ENCODE measurements at places on chromosomes 7 and 10.

DNA sequence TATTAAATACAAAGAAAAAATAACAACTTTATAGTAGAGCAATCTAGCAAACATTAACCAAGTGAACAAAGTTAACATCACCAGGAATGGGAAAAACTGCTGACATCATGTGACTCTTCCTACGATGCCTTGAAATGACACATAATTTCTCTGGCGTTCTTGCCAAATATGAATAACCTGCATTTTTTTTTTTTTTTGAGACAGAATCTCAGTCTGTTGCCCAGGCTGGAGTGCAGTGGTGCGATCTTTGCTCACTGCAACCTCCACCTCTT is 126.5 kb upstream of the VKORC1L1 start:
- no peak for DNase-seq

DNA sequence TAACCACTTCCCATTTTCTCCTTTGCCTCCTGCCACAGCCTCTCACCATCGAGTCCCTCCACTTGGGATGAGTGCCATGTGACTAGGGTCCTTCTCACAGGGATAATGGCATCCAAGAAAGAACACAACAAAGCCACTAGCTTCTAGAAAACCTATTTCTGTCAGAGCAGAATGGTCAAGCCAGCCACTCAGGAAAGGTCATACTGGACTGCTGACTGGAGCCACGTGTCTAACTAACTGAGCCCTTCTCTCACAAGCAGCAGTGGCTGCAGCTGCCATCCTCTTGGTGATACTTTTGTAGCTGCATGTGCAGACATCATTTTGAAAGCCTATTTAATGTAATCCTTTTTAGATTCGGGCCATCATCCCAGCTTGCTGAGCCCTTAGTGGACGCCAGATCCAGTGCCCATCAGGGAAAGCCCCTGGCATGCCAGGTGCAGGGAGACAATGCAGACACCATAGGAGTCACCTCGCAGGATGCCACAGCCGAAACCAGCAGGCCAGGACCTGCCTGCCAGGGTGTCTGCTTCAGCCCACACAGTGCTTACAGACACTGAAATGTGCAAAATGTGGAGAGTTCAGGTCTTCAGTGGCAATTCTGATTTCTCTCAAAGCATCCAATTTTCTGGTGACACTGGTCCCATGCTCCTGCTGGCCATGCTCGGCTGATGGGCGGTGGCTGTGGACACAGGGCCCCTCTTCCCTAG is 98.3 kb upstream of the DDC start:
- DNase-seq: no peak

DNA sequence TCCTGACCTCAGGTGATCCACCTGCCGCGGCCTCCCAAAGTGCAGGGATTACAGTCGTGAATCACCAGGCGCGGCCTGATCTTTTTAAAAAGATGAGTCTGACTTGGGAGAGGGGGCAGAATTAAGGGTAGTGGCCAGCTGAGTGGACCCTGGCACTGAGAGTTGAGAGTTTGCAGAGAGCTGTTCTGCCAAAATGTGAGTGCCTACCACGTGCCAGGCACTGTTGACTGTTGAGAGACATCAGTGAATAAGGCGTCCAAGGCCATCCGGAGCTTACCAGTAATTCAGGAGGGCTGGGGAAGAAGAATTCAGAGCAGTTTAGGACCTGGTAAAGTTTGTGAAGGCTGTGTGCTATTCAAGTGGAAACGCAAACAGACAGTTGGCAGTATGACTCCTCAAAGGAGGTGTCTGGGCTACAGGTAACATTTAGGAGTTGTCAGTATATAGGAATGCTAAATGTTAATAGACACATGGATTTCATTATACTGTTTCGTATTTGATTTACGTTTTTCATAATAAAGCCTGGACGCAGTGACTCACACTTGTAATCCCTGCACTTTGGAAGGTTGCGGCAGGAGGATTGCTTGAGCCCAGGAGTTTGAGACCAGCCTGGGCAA is 1.5 kb downstream of the NIPSNAP2 start:
- no peak for DNase-seq

GRCh38 chr10:92146781-92147180 is 144.1 kb downstream of the CPEB3 start:
- no peak for DNase-seq

- no peak for DNase-seq
Measured at GRCh38 chr7:138958391-138958956, 22.7 kb downstream of the KIAA1549 start.

GRCh38 chr7:87599336-87599735 is 1.3 kb downstream of the ABCB1 start:
- no peak for DNase-seq

GRCh38 chr7:2955269-2955668 is 88.4 kb downstream of the CARD11 start:
- DNase-seq: no peak

DNA sequence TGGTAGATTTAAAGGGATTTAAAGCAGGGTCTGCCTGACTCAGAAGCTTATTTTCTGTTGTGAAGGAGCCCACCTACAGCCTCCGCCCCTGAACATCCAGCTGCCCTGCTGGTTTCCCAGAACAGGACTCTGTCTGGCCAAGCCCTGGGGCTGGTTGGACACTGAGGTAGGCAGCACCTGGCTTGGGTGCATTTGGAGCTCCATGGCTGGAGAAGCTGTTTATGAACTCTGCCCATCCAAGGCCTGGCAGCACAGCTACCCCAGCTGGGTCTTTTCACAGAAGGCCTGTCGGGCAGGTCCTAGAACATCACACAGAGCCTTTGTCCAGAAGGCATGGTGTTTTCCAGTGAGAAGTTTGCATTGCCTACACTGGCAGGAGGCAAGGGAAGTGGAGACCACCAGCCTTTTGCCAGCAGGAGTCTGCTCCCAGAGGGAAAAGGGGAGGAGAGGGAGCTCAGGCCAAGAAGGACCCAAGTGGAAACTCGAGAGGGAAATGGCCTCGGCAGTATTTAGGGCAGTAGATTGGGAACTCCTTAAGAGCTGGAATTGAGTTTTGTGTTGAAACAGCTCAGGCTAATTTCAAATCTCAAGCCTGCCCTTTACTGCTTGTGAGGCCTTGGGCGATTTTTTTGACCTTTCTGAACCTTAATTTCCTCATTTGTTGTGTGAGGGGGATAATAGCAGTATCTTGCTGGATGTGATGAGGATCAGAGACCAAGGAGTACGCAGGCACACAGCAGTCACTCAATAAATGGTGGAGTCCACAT is 12.3 kb upstream of the PDCD4 start:
- no peak for DNase-seq

DNA sequence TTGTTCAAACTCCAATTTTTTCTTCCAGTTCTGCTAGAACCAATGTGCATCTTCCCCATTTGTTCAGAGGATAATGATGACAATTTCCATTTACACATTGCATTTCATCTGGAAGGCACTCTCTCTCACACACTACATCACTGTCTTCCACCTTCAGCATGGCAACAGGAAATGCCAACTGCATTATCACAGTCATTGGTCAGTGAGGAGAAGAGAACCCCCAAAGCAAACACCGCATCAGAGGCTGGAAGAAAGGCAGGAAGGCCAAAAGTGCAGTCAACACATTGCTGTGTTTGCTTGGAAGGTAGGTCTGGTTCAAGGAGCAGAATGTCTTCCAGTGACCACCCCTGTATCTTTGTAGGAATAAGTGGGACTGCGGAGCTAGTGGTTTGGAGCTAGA is 192.2 kb upstream of the RHOBTB1 start:
- DNase-seq: no peak

GRCh38 chr7:120394595-120394994 is 121.6 kb downstream of the KCND2 start:
- DNase-seq: no peak

- no peak for DNase-seq
Measured at GRCh38 chr10:93806903-93807302, 49.2 kb downstream of the LGI1 start.

GRCh38 chr7:54969208-54969967 is 49.4 kb upstream of the EGFR start:
- DNase-seq: no peak

- no peak for DNase-seq
Measured at GRCh38 chr7:5758753-5759335, 22.6 kb downstream of the RNF216 start.

GRCh38 chr7:139682136-139683013 is 95.4 kb downstream of the HIPK2 start:
- DNase-seq: no peak

DNA sequence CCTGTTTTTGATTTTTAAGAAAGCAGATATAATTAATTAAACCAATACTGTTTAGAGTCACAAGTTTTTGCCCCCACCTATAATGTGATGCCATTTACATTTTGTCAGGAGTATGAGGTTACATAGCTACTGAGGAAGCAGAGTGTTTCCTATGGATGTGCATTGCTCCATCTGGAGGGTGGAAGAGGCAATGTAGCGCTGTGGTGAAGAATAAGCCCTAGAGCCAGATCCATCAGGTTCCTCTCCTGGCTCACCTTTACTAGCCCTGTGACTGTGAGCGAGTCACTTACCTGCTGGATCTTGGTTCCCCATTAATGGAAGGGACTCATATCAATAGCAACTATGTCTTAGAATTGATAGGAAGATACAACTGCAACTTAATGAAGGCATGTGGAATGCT is 216.0 kb downstream of the GPAM start:
- no peak for DNase-seq

- no peak for DNase-seq
Measured at GRCh38 chr7:108418946-108419345, 37.3 kb downstream of the NRCAM start.

- no peak for DNase-seq
Measured at GRCh38 chr10:86151613-86152012, 215.0 kb downstream of the GRID1 start.

- no peak for DNase-seq
Measured at GRCh38 chr10:95467162-95467599, 94.0 kb downstream of the SORBS1 start.

DNA sequence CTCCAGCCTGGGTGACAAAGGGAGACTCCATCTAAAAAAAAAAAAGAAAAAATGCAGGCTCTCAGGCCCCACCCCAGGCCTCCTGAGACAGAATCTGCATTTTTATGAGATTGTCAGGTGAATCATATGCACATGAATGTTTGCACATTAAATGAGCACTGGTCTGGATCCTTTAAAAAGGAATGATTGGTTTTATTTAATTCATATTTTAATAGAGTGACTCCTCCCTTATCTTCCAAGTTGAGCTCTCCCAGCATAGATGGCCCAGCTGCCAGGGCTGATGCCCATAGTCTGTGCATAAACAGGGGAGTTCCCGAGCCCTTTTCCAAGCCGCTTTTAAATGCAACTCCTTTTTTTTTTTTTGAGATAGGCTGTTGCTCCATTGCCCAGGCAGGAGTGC is 28.5 kb downstream of the CUX1 start:
- no peak for DNase-seq

DNA sequence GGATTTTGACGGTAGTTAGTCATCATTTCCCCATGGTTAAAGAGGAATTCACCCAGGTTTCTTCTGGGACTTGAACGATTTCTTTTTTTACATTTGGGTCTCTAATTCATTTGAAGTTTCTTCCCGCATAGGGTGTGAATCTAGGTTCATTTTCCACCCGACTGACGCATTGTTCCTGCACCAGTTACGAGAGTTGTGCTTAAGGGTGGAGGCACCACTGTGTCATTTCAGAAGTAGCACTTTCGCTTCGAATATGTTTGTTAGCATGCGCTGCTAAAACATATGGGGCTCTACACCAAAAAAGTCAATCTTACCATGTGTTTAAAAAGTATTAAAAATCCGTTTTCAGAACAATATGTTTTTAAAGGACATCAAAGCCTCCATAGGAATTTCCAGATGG is 140.3 kb downstream of the VIPR2 start:
- DNase-seq: no peak

- DNase-seq: no peak
Measured at GRCh38 chr7:159246702-159247480, 102.2 kb upstream of the VIPR2 start.

DNA sequence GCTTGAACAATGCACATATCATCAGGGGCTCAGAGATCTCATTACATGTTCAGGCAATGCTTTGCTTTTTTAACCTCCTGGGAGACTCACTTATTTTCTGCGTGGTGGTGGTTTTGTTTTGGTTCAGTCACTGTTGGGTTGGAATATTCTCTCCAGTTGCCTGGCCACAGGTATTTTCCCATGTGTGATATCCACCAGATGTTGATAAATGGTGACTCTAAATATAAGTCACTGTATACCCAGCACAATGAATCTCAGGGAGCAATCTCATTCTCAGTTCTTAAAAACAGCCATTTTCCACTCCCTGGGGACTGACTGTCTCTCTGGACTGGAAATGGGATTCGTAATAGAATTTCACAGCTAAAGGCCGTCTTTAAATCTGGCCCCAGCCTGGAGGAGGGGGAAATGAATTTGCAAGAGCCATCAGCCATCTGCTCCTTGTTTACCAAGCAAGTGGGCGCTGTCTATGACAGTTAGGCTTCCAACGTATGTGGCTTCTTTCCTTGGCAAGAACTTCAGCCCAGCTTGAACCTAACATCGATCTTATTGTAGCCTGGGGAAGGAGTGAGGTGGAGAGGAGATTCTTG is 1106.2 kb downstream of the NRG3 start:
- DNase-seq: no peak

DNA sequence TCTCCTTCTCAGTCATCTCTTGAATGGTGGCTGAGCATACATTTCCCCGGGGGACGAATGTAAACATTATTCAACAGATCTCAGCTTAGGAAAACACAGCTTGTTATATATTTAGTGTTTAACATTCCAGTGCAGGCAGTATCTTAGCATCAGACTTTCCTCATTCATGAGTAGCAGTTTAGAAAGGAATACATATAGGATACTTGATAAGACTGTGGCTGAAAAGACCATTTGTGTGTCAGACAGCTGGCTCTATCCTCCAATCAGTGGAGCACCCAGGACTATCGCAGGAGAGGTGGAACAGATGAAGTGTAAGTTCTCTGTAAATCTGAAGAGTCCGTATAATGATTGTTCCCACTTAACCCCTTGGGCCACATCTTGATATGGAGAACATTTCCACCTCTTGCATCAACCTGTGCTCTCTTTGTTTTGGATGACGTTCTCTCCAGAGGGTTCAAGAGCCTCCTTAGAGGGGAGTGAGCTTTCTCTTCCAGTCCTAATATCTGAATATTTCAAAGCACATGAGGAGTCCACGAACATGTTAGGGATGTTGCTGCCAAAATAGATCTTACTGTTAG is 34.0 kb downstream of the ERLIN1 start:
- no peak for DNase-seq

DNA sequence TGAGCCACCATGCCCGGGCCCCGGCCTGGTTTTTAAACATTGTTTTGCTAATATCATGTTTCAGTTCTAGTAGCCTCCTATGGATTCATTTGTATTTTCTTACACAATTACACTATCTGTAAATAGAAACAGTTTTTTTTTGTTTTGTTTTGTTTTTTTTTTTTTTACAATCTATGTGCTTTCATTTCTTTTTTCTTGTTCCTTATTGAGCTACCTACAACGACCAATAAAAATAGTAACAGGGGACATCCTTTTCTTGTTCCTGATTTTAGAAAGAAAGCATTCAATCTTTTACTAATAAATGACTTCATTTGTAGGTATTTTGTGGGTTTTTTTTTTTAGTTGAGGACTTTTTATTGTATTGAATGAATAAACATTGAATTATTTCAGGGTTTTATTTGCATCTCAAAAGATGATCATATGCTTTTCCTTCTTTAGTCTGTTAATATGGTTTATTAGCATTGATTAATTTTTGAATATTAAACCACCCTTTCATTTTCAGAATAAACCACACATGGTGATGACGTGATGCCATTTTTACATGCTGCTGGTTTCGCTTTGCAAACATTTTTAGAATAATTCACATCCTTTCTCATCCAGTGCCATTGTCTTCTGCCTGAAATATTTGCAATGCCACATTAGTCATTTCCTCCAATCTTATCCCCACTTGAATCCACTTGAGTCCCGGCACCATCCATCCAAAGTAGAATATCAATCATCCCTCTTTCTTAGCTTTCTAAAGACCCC is 18.1 kb upstream of the AKR1E2 start:
- no peak for DNase-seq

GRCh38 chr10:70051848-70052247 is 798 bp upstream of the MACROH2A2 start:
- DNase-seq: no peak
